Activated T-helper 1 cell treated with anti-CD3 and anti-CD28 coated beads, Interleukin-12 subunit alpha, Interleukin-12 subunit beta, Interleukin-2, Interleukin-4 antibody, amounts not matched to agents 30 ng/mL and 10 ng/mL and 1 ng/mL, durations not matched to agents 14 hours and 24 hours and 36 hours (primary cell): ENCODE measurements at places on chromosomes 12 and 14. TPM values are rescaled to one million over a fixed set of nuclear protein-coding genes. Genes with fewer than 3 reads are reported as not detected.

Gene FBXO21
- total RNA-seq, result 24.8 and 25.2 TPM in 2 replicates

- DNase-seq, result no peak
Observed at GRCh38 chr12:46089414-46090162, 99.2 kb upstream of the SCAF11 start.

DNA sequence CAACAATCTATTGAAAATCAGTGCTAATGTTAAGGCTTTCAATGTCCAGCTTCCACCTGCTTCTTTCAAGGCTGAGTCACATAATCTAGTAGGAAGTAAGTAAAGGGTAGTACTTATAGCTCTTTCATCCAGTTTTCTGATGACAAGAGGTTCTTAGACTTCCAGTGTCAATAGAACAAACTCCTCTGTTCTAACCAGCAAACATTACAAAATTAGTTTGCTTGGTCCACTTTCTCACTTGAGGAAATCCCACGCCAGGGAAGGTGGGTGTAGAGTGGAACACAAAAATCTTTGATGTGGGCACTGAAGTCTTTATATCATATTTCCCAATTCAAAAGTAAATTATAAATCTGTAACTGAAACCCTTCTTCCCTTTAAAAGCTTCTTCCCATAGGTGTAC is 2.6 kb downstream of the NPC2 start:
- DNase-seq, result no peak

GRCh38 chr14:95535226-95536021 is 574 bp downstream of the GLRX5 start:
- DNase-seq, result no peak

DNA sequence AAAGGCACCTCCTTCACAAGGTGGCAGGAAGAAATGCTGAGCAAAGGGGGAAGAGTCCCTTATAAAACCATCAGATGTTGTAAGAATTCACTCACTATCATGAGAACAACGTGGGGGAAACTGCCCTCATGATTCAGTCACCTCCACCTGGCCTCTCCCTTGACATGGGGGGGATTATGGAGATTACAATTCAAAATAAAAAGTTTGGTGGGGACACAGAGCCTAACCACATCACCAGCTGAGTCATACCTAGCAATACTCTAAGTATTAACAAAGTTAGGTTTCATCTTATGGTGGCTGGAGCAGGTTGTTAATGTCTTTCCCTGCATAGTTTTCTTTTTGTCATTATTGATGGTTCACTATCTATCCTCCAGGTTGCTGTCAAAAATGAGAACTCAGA is 113.2 kb upstream of the PPFIA2 start:
- no peak for DNase-seq

Gene ATG101
- 56.2 and 63.3 TPM in 2 replicates for total RNA-seq

DNA sequence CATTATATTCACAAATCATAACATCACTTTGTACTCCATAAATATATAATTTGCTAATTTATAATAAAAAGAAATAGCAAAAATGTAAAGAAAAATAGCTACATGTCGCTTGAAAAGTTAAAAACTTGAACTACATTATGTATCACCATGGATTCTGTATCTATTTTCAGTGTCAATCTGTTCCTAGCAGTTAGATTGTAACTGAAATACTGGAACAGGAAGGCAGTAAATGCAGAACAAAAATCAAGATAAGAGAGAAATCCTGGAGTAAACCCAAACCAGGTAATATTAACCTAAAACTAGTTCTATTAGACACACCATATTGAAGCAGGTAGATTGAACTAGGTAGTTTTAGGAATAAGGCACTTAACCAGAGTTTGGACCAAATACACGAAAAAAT is 60.3 kb downstream of the IPO8 start:
- no peak for DNase-seq

GRCh38 chr12:101697930-101698799 is 725 bp downstream of the CHPT1 start:
- peak; percentile 3 for DNase-seq

Gene OR6C74
- total RNA-seq, result not detected in 2 replicates

Gene PRIMA1
- total RNA-seq, result not detected in 2 replicates

GRCh38 chr12:27488479-27488878 is 35.5 kb upstream of the PPFIBP1 start:
- DNase-seq, result no peak

Gene RPL10L
- total RNA-seq, result not detected in 2 replicates

Gene C14orf132
- 0.20 and 0.21 TPM in 2 replicates for total RNA-seq

- no peak for DNase-seq
Observed at GRCh38 chr12:105409801-105410471, 79.4 kb downstream of the C12orf75 start.

DNA sequence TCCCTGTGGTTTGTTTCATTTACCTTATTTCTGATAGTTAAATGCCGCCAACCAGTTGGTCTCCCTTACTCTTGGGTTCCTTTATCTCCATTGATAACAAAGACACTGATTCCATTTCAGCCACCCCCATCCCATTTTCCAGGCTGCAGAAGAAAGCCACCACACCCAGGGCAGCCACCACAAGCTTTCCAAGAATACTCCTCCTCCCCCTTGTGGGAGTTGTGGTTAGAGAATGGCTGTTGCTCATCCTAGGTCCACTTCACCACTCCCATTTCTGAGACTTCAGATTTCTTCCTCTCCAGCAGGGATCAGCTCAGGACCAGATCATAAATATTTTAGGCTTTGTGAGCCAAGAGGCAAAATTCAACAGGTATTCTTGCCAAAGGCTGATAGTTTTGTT is 73.9 kb downstream of the ANO4 start:
- DNase-seq, result no peak

GRCh38 chr12:61717986-61718385 is 542.2 kb upstream of the USP15 start:
- DNase-seq, result no peak

DNA sequence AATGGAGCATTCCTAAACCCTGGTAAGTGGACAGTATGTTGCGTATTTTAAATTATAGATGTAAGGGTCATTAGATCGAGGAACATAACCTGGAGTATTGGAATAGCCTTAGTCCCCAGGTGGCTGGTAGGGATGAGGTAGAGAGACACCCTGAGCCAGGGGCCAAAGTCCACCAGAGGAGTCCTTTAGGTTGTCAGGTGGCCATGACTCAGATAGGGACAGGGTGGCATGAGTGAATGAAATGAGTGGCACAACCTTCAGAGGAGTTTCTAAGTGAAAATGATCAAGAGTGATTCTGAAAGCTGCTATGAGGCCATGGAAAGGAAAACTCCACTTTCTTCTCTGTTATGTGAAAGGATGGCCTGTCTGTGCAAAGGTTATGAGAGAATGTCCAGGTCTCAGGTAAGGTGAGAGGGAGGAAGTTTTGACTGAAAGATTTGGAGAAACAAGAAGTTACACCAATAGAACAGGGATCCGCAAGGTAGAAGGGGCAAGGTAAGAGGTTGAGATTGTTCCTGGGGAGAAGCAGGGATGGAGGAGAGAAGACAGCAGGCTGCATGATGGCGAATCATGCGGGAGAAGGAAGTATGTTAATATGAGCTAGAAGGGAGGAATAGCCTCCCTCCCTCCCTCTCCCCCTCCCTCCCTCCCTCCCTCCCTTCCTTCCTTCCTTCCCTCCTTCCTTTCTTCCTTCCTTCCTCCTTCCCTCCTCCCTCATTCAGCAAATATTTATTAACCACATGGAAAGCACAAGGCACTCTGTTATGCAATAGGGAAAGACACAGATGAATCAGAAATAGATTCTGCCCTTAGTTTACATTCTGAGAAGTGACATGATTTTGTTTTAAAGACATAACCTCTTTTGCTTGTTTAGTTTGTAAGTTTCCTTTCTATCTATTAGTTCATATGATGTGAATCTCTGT is 14.0 kb upstream of the RIPK3 start:
- DNase-seq, result no peak

Gene OASL
- total RNA-seq, result 2.4 and 3.1 TPM in 2 replicates

DNA sequence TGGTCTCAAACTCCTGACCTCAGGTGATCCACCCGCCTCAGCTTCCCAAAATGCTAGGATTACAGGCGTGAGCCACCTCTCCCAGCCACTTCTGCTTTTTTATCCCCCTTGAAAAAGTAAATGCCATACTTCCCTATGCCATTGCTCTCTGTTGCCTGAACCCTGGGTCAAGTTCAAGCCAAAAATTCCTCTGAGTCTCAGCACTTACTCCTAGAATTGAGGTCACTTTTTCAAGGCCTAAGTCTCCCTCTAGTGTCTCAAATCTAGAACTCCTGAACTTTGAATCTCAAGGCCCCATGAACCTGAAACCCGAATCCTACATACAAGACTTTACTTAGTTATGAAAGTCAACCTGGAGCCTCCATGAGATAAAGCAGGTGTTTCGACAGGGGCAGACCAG is 1.4 kb upstream of the APOBEC1 start:
- no peak for DNase-seq

GRCh38 chr12:88889326-88890110 is 309.2 kb upstream of the KITLG start:
- no peak for DNase-seq

- no peak for DNase-seq
Observed at GRCh38 chr14:54807428-54807827, 95.2 kb downstream of the GCH1 start.

Gene CCDC196
- total RNA-seq, result not detected in 2 replicates

DNA sequence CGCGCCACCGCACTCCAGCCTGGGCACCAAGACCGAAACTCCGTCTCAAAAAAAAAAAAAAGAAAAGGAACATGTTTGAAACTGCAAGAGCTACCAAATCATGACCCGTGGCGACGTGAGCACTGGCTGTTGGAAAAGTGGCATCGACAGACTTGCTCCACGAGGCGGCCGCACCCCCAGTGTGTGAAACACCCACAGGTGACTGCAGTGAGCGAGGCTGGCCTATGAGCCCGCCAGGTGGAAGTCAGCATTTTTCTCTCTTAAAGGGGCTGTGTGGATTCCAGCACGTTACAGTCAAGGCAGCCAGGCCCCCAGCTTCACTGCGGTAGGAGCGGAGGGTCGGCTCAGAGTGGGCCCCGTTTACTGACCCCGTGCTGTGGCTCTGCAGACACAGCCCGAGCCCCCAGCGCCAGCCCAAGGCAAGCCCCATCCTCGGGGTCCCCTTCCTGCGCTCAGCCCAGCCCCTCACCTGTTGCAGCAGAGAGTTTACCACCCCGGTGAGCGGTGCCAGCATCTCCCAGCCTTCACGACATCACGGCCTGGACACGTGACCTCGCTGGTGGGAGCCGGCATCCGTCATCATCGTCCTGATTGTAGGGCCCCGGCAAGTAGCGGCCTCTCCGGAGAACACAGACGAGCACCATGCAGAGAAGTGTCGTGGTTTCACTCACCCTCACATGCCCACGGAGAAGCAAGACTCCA is 54.3 kb upstream of the FBRSL1 start:
- no peak for DNase-seq

DNA sequence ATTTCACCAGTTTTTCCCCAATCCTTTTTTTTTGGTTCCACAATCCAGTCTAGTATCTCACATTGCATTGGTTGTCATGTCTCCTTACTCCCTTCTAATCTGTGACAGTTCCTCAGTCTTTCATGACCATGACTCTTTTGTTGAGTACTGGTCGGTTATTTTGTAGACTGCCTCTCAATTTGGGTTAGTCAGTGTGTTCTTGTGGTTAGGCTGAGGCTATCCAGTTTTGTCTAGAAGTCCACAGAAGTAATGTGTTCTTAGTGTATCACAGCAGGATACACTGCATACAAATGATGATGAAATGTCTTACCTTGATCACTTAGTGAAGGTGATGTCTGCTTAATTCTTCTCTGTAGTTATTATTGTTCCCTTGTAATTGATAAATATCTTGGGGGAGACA is 24.8 kb downstream of the PELI2 start:
- no peak for DNase-seq

- no peak for DNase-seq
Observed at GRCh38 chr14:72479461-72479931, 414.4 kb downstream of the DPF3 start.

GRCh38 chr14:50955373-50956043 is 11.2 kb upstream of the PYGL start:
- no peak for DNase-seq

Gene RDH12
- not detected in 2 replicates for total RNA-seq

Gene FLVCR2
- 2.5 and 2.9 TPM in 2 replicates for total RNA-seq

DNA sequence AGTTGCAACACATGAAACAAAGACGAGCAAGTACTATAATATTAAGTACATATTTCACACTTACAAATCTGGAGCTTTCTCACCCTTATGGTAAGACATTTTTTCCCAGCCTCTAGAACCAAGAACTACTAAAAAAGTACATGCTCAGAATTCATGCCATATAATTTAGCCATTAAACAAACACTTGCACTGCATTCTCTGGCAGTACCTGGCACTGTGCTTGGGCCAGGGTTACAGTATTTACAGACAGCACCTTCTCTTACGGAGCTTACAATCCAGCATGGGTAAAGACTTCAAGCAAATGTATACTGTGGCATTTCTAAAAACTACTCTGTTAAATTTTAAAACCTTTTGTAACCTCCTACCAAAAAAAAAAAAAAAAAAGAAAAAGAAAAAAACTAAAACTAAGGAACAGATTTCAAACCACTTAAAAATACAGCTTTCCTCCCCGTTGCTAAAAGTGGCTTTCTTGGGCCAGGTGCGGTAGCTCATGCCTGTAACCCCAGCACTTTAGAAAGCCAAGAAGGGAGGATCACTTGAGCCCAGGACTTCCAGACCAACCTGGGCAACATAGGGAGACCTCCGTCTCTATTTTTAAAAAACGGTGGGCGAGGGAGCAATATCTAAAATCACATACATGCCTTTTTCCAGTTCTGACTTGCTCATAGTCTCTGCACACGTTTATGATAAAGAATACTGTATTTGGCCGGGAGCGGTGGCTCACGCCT is 956 bp downstream of the GNPTAB start:
- no peak for DNase-seq

DNA sequence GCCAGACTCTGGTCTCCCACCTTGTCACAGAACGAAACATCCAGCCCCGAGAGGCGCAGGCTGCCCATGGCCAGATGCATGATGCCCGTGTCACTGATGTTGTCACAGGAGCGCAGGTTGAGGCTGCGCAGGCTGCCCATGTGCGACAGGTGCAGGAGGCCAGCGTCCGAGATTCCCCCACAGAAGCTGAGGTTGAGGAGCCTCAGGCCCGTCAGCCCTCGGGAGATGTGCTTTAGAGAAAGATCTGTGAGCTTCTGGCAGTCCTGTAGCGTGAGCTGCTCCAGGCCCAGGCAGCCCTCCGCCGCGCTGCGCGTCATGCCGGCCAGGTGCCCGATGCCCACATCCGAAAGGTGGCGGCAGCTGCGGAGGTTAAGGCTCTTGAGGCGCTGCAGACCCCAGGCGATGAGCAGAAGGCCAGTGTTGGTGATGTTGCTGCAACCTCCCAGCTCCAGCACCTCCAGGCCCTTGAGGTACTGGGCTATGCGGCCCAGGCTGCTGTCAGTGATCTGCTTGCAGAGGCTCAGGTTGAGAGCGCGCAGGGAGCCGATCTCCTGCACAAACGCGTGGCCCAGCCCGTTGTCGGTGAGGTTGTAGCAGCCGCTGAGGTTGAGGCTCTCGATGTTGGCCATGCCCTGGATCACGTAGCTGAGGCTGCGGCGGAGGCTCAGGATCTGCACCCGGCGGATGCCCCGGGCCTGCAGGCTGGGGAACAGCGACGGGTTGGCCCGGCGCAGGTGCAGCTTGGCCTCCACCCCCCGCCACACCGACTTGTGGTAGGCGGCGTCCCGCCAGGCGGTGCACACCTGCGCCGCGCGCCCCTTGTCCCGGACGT is 991 bp downstream of the FBXL14 start:
- peak; percentile 42 for DNase-seq
